ENCODE measurements at places on chromosomes 11 and 22.

GRCh38 chr11:66554602-66555001 is 7.9 kb downstream of the ACTN3 start:
- no peak for DNase-seq

DNA sequence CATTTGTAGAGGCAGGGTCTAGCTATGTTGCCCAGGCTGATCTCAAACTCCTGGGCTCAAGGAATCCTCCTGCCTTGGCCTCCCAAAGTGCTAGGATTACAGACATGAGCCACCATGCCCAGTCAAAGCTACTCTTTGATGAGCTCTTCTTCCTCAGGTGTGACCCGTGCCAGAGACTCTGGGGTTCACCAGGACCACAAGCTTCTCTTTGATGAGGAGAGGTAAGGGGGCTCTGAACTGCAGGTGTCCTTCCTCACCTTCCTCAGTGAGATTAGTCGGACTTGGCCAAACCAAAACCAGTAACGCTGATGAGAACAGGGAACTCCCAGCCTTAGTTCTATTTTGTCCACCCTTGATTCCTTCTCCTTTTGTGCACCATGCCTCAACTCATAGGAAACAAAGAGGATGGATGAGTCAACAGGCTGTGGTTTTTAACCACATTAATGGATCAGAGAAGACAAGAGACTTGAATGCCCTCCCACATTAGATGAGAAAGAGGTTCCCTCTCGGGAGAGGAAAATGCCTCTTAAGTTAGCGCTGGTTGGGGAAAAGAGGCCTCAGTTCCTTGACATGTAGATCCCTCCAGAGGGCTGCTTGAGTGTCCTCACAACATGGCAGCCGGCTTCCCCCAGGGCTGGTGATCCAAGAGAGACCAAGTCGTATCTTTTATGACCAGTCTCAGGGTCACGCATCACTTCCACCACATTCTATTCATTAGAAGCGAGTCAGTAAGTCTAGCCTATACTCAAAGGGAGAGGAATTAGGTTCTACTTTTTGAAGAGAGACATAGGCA is 25.7 kb upstream of the CTR9 start:
- DNase-seq, result no peak

DNA sequence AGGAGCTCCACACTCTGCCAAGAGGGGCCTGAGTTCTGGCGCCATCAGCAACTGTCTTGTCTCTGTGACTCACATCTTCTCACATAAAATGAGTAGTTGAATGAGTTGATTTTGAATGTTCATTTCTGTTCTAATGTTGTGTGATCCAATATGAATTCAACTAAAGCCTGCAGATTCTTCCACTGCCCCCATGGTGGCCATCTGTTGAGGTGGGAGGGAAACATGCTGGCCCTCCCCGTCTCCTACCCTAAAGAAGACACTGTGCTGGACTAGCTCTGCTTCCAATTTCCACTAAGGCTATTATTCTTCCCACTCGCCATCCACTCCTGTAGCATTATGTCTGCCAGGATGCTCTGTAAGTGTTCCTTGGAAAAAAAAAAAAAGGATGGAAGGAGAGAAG is 555.6 kb upstream of the LARGE1 start:
- no peak for DNase-seq

DNA sequence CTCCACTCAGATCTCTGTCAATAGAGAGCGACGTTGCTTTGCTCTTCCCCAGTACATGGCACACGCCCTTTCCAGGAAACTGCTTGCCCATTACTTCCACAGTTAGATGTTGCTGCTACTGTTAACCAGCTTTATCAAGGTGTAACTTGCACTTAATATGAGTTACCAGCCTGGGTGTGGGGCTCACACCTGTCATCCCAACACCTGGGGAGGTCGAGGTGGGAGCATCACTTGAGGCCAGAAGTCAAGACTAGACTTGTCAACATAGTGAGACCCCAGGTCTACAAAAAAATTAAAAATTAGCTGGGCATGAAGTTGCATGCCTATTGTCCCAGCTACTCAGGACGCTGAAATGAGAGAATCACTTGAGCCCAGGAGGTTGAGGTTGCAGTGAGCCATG is 177.1 kb upstream of the B3GAT1 start:
- DNase-seq, result no peak

GRCh38 chr11:14566331-14567063 is 46.3 kb upstream of the PSMA1 start:
- no peak for DNase-seq
